ENCODE measurements at places on chromosomes 4 and X. TPM values are rescaled to one million over a fixed set of nuclear protein-coding genes. Genes with fewer than 3 reads are reported as not detected.

DCAF8L2 gene
- not detected for total RNA-seq

CSAG2 gene
- total RNA-seq = not detected

CRLF2 gene
- total RNA-seq = 0.22 TPM

RHOH gene
- 2.5 TPM for total RNA-seq

TEX13D gene
- not detected for total RNA-seq

PAGE1 gene
- not detected for total RNA-seq

DNA sequence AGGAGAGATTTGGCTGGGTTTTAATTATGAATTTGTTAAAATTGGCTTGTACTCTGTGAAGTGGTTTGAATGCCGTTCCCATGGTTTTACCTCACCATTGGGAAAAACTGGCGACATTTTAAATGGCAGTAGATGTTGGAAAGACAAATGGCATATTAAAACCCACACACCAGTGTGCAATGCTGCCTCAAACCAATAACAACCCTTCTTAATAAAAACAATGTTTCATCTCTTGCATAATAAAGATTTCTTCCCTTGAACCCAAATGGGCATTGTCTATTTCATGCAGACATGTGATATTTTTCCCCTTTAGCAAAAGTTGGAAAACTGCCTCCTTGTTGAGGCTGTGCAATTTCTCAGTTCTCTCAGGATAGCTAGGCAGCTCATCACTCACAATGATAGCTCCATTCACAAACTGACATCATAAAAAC is 33.7 kb downstream of the GABRB1 start:
- no peak for DNase-seq

GRCh38 chrX:78614264-78614663 is 44.9 kb downstream of the RTL3 start:
- no peak for DNase-seq

DNA sequence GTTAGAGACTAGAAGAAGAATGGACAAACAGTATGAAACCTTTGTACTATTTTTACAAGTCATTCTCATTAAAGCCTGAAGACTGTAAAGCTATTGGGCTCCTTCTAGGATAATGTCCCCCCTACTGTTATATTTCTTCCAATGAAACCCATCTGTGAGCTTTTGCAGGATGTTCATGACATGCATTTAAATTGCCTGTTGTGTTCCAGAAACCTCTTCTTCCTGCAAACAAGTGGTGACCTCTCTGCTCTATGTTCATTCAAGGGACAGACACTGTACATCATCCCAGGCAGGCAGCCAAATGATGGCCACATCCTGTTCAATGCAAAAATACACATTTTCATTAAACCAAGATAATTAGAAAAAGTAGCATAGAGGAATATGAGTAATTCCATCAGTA is 128.0 kb downstream of the C4orf33 start:
- no peak for DNase-seq

DNA sequence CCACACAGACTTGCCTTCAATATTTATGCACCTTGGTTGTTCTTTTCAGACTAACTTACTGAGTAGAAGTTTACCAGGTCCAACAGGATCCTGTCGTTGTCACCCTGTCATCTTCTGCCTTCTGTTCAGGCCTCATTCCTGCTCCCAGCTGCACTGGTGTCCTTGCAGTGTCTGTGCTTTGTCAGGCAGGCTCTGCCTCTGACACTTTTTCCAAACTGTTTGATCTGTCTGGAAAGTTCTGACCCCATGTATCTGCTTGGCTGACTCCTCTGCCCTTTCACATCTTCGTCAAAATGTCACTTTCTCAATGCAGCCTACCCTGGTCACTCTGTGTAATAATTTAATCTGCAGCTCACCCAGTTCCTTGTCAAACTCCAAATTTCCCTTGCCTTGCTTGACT is 9.9 kb downstream of the PAGE2 start:
- DNase-seq = no peak

- DNase-seq = no peak
Measured at GRCh38 chr4:185054272-185054671, 36.0 kb downstream of the HELT start.

- DNase-seq = no peak
Measured at GRCh38 chrX:24993879-24994278, 21.9 kb downstream of the ARX start.

GRCh38 chr4:183214912-183215488 is 105.1 kb downstream of the CLDN22 start:
- DNase-seq = no peak

GRCh38 chr4:79209822-79210635 is 115.8 kb downstream of the NAA11 start:
- no peak for DNase-seq

Measured in sciatic nerve (tissue), 2 donors.